ENCODE measurements at places on chromosomes 7 and 10. TPM values are rescaled to one million over a fixed set of nuclear protein-coding genes. Genes with fewer than 3 reads are reported as not detected.
A peak's percentile ranks its signal among the peaks of the same experiment; 100 is the strongest.

The OPN4 gene
- not detected for total RNA-seq

The KCNIP2 gene
- total RNA-seq = 1.1 TPM

The WDR86 gene
- 4.0 TPM for total RNA-seq

The IQUB gene
- total RNA-seq = not detected

The CFTR gene
- 0.21 TPM for total RNA-seq

The SPDYE9 gene
- total RNA-seq = not detected

The SPDYE2 gene
- not detected for total RNA-seq

The IRF5 gene
- total RNA-seq = not detected

- no peak for DNase-seq
These were observed 6.6 kb upstream of the STRIP2 start for GRCh38 chr7:129427526-129428045.

- DNase-seq = no peak
These were observed 1.1 kb downstream of the ANKRD2 start for GRCh38 chr10:97573672-97574071.

DNA sequence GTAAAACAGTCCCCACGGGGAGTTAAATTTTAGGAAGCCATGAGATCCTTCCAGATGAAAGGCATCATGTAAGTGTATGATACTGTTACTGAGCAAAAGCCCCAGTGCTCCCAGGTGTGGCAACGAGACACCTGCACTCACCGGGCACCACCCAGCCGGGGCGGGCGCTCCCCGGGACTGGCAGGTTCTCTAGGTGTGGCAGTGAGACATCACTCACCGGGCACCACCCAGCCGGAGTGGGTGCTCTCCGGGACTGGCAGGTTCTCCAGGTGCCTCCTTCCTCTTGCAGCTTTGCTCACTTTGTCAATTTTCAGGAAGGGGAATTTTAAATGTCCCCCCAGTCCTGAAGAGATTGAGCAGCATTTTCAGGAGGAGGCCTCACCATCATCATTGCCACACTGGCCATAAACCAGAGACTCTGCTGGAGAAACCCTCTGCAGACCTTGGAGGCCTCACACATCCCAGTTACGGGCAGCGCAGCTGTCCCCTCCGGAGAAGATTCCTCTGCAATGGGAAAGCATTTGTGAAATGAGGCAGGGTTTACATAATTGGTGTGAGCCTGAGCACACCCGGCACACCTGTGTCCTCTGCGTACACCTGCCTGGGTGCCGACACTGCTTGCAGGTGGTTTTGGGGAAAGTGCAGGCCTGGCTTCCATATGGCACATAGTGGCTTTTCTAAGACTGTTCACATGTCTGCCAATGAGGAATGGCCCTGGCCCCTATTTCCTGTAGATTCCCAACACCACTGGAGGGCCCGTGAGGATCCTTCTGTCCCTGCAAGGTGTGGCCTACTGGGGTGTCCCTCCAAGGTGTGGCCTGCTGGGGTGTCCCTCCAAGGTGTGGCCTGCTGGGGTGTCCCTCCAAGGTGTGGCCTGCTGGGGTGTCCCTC is 191.4 kb downstream of the EBF3 start:
- DNase-seq = peak; percentile 24

- no peak for DNase-seq
These were observed 30.1 kb downstream of the AFAP1L2 start for GRCh38 chr10:114374053-114374791.

DNA sequence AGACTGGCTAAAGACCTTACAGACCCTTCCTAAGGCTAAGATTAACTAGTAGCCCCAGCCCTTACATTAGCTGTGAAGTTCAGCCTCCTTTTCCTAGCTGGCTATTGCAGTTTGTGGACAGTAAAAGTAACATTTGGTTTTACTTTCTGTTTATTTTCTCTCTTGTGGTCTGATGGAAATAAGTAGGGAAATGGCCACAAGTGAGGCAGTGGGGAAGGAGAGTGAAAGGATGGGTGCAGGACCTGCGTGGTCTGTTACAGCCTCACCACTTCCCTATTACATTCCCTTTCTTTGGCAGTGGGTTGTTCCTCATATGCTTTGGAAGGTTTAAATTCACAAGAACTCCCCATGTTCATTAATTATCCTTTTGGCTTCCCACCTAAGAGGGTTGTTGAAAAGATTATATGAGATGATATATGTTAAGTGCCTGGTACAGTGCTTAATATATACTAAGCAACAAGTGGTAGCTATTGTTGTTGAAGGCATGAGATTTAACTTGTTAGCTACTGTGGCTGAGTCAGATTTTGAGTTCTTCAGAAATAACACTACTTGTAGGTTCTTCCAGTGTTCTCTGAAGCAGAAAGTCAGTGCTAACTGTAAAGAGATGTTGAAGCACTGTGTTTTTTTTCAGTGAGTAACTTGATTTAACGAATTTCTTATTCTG is 181.7 kb downstream of the ST7 start:
- DNase-seq = no peak

DNA sequence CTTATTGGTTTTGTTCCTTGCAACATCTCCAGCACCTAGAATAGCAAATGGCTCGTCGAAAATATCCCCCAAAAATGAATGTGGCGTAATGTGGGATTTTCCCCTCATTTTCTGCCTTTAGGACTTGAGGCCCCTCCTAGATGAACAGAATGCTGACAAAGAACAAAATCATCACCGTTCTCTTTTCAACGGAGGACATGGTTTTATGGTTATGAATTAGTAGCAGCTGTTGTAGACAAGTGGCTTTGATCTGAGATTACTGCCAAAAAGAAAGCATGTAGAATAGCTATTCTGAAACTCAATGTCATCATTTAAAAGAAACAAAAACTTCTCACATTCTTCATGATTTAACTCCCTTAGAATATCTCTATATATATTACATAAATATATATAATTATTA is 17.2 kb upstream of the CALN1 start:
- DNase-seq = no peak

- no peak for DNase-seq
These were observed 45.6 kb downstream of the SPDYE5 start for GRCh38 chr7:75537731-75538130.

GRCh38 chr7:24756545-24757352 is 515 bp downstream of the GSDME start:
- DNase-seq = no peak

DNA sequence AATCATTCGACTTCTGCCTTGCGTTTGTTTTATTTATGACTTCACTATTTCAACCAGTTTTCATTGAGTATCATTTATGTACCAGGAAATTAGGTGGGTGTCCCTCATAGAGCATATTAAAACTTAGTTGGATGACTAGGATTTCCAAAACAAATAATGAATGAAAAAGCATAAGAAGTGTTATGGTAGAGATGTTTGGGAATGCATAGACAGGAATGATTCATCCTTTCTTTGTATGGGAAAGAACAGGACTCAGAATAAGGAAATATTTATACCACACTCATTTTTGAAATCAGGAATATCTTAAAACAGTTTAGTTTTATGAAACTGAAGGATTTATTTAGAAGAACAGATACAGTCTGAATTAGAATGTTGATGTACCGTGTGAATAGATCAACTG is 315.7 kb downstream of the EXOC4 start:
- DNase-seq = no peak

DNA sequence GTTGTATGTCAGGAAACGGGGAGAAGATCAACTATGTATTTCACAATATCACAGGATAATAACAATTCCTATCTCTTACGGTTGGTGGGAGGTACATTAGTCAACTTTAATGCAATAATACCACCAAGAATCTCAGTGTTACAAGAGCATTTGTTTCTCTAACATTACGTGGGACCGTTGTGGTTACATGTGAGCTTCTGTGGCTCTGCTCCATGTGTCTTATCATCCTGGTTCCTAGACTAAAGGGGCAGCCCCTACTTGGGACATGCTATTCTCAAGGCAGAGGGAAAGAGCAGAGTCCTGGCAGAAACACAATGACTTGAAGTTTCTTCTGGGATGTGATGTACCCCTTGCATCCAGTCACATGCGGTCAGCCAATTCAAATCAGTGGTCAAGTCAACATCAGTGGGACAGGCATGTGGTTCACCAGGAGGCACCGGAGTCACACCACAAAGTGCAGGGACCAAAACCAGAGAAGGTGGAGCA is 2.5 kb upstream of the ZNF22 start:
- no peak for DNase-seq

DNA sequence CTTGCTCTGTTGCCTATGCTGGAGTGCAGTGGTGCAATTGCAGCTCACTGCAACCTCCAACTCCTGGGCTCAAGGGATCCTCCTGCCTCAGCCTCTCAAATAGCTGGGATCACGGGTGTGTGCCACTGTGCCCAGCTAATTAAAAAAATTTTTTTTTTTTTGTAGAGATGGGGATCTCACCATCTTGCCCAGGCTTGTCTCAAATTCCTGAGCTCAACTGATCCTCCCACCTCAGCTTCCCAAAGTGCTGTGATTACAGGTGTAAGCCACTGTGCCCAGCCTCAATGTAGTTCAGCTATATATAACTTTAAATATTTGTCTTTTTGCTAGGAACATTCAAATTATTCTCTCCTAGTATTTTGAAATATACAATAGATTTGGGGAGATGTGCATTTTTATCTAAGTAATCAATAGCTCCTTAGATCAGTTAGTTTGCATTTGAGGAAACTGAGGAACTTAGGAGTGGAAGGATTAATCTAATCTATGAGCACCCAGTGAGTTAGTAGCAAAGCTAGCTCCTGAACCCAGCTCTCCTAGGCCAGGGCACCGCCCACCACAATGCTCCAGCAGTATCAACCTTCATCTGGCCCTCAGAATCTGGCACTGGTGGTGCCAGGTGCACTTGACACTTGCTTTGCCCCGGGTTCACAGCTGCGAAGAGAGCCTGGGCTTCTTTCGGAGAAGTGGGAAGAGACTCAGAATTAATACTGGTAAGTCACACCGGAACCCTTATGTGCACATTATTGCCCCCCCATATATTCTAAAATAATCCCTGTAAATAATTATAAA is 5.9 kb upstream of the LRMDA start:
- no peak for DNase-seq

- DNase-seq = no peak
These were observed 11.5 kb upstream of the SP8 start for GRCh38 chr7:20798081-20798693.

- DNase-seq = no peak
These were observed 90.0 kb downstream of the FOXP2 start for GRCh38 chr7:114504586-114504985.

DNA sequence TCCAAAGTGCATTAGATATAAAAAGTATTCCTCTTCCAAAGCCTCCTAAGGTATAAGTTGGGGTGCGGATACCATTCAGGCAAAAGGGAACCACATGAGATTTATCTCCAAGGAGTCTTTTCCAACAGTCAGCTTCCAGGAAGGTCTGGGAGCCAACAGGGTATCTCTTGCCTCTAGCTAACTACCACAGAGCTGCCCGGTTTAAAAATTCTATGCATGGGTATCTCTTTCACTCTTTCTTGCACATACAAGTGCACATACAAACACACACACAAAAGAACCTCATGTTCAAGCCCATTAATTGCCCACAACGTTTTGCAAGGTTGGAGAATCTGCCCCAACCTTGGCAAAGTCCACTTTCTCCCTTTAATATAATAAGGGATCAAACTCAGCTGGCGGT is 80.7 kb downstream of the CDK6 start:
- DNase-seq = no peak

GRCh38 chr7:142961595-142961972 is 579 bp downstream of the KEL start:
- DNase-seq = no peak

DNA sequence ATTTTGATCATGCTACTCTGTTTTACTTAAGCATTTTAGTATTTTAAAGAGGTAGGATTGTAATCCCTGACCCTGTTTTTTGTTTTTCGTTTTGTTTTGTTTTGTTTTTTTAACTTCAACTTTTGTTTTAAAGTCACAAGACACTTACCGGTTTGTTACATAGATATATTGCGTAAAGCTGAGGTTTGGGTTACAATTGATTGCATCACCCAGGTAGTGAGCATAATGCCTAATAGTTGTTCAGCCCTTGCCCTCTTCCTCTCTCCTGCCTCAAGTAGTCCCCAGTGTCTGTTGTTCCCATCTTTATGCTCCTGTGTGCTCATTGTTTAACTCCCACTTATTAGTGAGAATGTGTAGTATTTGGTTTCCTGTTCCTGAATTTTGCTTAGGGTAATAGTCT is 93.1 kb upstream of the TEX47 start:
- DNase-seq = no peak

DNA sequence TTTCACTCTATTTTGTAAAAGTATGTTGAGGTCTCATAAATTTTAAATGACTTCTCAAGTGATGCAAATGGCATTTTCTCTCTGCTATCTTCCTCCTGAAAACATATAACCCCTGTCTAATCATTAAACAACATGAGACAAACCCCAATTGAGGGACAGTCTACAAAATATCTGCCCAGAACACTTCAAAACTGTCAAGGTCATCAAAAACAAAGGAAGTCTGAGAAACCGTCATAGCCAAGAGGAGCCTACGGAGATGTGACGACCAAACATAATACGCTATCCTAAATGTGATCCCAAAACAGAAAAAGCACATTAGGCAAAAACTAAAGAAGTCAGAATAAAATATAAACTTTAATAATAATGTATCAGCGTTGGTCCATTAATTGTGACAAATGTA is 282.3 kb upstream of the SEMA3C start:
- DNase-seq = no peak

DNA sequence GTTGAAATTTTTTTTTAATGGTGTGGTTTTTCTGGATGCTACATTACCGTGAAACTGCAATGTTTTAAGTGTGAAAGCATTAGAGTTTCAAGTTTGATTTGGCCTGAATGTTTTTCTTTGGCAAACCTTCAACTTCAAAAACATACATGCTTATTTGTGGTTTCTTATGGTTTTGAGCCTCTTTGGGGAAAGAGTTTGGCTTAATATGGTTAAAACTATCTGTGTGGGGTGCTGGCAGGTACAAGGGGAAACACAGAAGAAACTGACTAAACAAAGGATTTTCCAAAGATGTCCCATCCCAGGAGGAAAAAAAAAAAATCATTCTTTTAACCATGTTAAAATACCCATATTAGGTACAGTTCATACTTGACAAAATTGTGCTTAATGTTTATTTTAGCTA is 121.1 kb downstream of the HGF start:
- no peak for DNase-seq
